ENCODE measurements at places on chromosomes 6 and 20.

GRCh38 chr6:80610846-80611245 is 504.4 kb downstream of the BCKDHB start:
- no peak for DNase-seq

DNA sequence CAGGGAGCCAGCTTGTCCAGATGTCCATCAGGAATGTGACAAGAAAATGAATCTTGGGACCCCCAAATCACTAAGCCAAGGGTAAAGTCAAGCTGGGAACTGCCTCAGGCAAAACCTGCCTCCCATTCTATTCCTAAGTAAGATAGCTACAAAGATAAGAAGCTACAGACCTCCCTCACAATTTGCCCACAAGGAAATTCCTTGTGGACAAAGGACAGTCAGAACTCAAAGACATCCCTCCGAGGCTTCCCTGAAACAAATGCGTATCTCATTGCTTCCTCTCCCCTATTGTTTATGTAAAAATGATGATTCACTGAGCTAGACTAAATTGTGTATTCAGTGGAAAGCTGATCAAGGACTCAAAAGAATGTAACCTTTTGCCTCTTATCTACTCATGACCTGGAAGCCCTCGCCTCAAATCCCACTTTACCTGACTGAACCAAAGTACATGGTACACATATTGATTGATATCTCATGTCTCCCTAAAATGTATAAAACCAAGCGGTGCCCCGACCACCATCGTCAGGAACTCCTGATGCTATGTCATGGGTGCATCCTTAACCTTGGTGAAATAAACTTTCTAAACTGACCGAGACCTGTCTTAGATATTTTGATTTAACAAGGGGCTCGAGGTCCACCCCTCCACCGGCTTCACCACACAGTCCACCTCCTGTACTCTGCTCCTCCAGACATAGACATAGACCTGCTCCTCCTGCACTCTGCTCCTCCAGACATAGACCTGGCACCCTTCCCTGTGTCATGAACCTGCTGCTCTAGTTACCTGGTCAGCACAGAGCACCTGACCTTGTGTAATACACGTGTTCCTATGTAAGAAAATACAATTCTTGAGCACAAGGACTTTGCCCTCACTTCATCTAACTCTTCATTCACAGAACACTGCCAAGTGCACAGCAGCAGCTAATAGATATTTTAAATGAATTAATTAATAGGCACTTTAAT is 81.4 kb downstream of the WDR27 start:
- no peak for DNase-seq

- no peak for DNase-seq
Observed at GRCh38 chr20:7695635-7696034, 244.6 kb downstream of the HAO1 start.

GRCh38 chr6:46795816-46796215 is 2.6 kb downstream of the MEP1A start:
- no peak for DNase-seq

- no peak for DNase-seq
Observed at GRCh38 chr6:10559522-10560152, 38.5 kb downstream of the GCNT2 start.

GRCh38 chr20:56943946-56944945 is 315.1 kb downstream of the TFAP2C start:
- DNase-seq: no peak

GRCh38 chr6:106186172-106186571 is 100.0 kb downstream of the PRDM1 start:
- no peak for DNase-seq

GRCh38 chr20:5592823-5593739 is 157.1 kb upstream of the SHLD1 start:
- DNase-seq: no peak

GRCh38 chr20:64049060-64049877 is at the start of gene SOX18:
Gene SOX18, minus strand, starts transcription at chr20:64049639. Its CDS starts 123 bp downstream, at chr20:64049516.
- no peak for DNase-seq

- DNase-seq: no peak
Observed at GRCh38 chr6:1129131-1129530, 182.8 kb upstream of the FOXQ1 start.

DNA sequence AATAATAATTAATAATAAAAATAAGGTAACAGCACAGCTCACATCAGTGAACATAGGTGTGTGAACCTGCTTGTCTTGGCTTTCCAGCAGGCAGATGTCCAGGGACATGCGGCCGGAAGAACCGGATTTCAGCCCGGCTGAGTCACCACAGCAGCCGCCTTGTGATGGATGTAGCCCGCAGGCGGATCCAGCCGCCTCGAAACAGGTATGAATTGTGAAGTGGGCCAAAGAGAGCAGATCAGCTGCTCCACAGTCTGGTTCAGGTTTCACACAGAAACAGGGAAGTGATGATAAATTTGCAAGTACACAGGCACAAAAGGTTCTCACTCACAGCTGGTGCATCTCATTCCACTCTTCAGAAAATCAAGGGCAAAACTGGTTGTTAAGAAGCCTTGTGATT is 55.1 kb downstream of the ID4 start:
- DNase-seq: peak; percentile 55

GRCh38 chr20:47535088-47535487 is 33.4 kb downstream of the NCOA3 start:
- DNase-seq: no peak

GRCh38 chr6:118660218-118660569 is 8.8 kb upstream of the CEP85L start:
- peak; percentile 55 for DNase-seq

DNA sequence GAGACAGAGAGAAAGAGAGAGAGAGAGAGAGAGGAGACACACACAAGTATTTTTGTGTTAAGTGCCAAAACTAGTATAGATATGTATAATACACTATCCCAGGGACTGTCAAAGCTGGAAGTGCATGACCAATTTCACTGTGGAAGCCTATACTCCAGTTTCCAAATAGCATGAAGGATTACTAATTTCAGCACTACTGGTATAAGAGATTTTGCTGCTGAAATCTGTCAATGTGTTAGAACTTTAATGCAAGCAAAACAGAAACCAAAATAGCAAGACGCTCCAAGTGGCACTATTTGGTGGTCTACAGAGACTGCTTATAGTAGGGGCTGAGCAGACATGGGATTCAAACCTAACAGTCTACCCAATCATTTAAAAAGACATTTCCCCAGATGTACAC is 284.8 kb downstream of the BTBD9 start:
- DNase-seq: no peak

DNA sequence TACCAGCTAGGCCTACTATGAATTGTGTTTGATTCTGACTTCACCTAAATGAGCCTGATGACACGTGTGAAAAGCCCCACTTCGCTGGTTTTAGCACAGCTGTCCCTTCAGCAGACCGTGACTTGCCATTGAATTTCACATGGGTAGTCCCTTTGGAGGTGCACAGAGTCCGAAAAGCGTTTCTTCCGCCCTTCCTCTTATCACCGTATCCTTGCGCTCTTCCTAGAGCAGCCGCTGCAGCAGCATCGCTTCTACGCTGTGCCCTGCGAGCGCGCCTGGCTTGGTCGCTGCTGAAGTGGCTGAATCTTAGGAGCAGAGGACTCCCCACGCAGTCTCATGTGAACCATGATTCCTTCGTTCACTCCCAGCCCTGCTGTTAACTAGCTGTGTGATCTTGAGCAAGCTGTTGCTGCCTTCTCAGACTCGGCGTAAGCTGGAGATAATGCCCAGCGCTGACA is 127.0 kb downstream of the PACRG start:
- no peak for DNase-seq

DNA sequence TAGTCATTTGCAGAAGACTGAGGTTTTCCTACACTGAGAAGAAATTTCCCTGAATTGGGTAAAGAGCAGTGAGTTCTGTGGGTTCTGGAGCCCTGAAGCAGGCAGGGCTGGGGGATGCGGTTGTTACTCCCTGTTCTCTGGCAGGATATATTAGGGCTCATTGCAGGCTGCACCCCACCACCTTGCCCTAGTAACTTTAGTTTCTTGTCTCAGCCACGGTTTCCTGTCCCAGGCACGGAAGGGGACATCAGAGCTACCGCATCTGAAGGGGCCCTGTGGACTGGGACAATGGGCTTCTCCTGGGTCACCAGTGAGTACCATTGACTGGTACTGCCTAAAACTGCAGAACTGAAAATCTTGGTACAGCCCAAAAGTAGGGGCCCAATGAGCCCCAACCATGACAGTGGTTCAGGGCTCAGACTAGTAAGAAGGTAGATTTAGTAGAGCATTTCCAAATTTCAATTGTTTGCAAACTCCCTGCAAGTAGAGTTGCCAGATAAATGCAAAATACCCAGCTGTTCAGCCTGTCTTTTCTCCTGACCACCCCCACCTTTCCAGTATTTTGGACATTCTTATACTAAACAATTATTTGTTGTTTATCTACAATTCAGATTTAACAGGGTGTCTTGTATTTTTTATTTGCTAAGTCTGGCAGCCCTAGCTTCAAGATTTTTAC is 54.5 kb upstream of the EYA2 start:
- DNase-seq: no peak

DNA sequence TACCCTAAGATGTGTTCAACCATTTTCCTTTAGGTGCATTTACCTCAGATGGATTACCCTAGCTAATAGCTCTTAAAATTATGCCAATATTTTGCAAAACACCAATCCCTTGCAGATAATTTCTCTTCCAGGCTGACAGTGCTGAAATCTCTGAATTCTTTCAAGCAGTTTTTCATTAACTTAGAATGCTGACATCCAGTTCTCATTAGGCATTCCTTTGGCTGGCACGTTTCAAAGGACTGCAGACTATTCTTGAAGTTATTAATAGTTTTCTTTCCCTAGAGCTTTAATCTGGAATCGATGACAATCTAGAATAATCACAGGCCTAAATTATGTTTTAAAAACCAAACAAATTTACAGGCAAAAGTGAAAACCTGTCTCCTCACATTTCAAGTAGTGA is 68.3 kb downstream of the SMLR1 start:
- no peak for DNase-seq

DNA sequence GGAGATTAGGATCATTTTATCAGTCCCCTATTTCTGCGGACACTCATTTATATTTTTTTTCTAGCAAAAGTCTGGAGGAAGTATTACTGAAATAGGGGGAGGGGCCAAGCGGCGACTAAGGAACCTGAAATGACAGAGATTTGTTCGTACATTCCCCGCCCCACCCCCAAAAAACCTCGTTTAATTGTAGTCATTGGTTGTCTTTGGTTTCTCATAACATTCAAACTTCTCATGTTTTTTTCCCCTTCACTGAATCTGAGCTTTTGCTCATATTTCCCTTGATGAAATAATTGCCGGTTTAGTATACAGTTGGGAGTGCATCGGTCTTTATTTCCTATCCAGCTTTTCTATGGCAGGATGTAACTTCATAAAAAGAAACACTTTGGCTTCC is 768 bp upstream of the FYN start:
- no peak for DNase-seq

- no peak for DNase-seq
Observed at GRCh38 chr20:19304886-19305415, 92.5 kb downstream of the SLC24A3 start.

GRCh38 chr20:38117635-38118034 is 47.4 kb downstream of the TGM2 start:
- no peak for DNase-seq
